T-helper 9 cell (primary cell): ENCODE measurements at places on chromosomes 11 and 22.

- DNase-seq = no peak
These were observed 414.8 kb downstream of the BUD13 start for GRCh38 chr11:116357784-116358544.

- DNase-seq = no peak
These were observed 43.4 kb upstream of the TSKU start for GRCh38 chr11:76739798-76740197.

- no peak for DNase-seq
These were observed 193.5 kb upstream of the PITPNB start for GRCh38 chr22:28112548-28113043.

DNA sequence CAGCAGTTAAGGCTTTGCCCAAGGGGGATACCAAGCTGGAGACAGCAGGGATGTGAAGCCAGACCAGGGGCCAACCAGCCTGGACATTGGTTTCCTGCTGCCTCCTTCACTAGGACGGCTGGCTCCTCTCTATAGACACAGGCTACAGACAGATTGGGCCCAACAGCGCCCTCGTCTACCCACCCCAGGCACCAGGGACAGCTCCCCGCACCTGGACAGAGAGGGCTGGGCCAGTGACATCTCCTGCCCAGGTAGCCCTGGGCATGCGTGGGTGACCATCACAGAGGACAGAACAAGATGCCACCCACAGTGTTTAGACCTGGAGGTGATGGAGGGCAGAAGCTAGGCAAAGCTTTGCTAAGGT is 1.2 kb downstream of the DKK3 start:
- DNase-seq = no peak

DNA sequence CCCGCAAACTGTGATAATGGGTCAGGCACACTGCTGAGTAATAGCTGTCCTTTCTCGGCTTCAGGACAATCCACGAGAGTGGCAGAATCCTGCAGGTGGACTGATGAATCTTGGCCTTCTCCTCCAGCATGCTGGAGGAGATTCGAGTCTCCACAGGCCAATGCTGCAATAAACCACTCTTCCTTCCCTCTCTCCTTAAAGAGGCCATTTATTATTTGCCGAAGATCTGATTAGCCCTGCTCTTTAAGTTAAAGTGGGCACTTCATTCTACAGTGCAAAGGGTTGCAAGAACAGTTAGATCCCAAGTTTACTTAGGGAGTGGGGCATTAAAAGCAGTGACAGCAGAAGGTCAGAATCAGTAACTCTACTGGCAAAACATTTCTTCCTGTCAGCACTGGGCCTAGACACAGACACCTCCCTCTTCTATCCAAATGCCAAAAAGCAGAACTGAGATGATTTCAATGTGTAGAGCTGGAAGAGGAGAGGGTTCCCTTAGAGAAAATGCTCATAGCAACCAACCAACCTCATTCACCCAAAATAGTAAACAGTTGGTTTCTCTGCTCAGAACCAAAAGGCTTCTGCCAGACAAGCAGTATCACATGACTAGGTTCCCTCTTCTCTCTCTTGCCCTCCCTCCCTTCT is 121.7 kb downstream of the SGSM3 start:
- no peak for DNase-seq

DNA sequence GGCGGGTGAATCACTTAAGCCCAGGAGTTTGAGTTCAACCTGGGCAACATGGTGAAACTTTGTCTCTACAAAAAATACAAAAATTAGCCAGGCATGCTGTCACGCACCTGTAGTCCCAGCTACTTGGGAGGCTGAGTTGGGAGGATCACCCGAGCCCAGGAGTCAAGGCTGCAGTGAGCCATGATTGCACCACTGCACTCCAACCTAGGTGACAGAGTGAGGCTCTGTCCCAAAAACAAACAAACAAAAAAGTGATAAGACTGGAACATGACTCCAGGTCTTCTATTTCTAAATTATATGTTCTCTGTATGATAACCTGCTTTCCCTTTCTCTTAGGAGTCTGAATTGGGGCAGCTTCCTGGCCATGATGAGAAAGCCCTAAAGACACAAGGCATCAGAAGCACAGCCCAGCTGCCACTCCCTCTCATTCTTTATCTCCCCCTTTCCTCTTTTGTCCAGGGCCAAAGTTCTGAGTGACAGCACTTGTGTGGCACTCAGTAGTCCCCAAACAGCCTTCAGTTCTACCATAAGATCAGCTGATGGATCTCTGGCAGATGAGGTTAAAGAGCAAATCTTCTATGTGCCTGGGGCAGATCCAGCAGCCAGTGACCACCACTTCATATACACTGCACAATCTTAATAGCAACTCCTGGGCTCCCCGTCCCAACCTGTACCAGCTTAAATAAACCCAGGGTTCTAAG is 136.0 kb downstream of the C11orf58 start:
- DNase-seq = no peak

DNA sequence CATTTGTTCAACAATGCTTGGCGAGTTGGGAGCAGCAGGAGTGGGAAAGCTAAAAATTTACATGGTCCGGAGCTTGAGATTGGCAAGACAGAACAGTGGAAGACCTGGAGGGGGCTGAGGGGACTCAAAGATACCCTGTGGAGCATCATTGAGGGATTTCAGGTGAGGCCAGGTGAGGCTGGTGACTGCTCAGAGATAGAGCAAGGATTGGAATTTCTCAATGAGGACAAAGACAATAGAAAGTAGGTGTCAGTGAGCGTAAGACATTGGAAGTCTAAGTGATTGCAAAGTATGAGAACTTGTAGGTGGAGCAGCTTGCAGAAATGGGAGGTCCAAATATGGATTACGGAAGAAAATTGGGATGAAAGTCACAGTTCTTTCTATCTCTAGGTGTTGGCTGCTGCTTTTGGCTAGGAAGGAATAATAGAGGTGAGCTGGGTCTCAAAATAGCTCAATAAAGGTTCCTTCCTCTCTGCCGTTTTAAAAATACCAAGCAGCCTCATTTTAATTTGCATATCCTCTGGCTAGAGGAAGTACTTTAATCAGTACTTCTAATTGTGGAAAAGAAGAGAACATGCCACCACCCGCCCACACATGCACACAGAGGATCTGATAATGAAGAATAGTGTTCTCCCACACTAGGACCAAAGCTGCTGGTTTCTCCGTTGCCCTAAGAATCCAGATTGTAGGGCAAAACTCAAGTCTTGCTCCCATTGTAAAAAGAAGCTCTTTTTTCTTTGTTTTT is 41.8 kb upstream of the SORL1-AS1 start:
- no peak for DNase-seq

- no peak for DNase-seq
These were observed 55.4 kb upstream of the CYP2D6 start for GRCh38 chr22:42185915-42186439.

DNA sequence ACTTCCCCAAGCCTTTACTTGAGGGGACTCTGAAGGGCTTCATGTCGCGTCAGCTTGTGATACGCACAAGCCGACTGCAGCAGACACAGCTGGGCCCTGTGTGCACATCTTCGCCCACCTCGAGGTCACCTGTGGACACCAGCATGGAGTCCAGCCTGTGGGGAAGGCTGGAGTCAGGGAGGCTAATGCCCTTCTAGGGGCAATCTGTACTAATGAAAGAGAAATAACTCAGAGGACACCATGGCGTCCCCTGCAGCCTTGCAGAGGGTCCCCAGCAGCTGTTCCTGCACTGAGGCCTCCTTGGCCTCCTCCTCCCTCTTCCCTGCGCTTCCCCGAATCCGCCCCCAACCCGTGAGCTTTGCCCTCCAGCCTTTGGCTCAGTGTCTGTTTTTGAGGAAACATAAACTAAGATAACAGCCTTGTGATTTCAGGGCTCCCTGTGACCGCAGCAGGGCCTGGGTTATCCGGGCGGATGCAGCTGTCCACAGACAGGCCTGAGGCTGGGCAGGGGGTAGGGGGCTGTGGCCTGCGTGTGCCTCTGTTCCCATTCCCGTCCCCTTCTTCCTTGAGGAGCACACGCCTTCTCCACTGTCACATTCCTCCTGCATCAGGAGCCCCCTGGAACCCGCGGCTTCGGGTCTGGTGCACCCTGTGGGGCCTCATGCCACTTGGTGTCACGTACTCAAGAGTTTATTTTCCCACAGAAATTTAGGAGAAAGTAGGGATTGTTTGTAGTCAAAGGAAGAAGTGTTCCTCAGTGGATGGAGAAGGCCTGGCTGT is 25.0 kb downstream of the KRTAP5-5 start:
- no peak for DNase-seq

GRCh38 chr11:31375879-31376278 is 6.2 kb downstream of the DNAJC24 start:
- DNase-seq = no peak

DNA sequence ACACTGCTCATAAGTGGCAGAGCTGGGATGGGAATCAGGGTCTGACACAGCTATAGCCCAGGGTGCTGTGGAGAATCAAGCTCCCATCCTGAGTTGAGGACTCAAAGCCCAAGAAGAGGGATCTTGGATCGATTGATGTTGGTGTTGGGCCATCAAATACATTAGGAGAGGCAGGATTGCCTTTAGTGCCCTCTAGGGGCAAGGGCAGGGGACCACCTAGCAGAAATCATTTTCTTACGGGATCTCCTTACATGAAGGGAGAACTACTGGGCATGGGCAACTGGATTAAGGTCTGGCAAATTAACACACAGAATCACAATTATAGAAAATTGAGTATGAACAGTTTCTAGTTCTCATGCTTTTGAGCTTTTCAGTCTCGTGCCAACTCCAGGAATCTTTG is 24.9 kb upstream of the EMSY start:
- DNase-seq = no peak

DNA sequence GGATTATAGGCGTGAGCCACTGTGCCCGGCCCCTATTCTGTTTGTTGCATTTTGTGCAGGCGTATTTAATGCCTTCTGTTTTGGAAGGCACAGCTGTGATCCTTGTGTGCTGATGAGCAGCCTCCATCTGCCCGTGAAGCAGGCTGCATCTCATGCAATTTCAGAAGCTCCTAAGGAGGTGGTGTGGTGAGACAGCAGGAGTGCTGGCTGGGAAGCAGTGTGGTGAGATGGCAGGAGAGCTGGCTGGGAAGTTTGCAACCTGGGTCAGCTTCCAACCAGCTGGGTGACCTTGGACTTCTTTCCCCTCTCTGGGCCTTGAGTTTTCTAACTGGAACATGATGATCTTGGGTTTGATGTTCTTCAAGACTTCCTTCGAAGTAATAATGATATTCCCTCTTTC is 525.1 kb downstream of the TBC1D22A start:
- no peak for DNase-seq

DNA sequence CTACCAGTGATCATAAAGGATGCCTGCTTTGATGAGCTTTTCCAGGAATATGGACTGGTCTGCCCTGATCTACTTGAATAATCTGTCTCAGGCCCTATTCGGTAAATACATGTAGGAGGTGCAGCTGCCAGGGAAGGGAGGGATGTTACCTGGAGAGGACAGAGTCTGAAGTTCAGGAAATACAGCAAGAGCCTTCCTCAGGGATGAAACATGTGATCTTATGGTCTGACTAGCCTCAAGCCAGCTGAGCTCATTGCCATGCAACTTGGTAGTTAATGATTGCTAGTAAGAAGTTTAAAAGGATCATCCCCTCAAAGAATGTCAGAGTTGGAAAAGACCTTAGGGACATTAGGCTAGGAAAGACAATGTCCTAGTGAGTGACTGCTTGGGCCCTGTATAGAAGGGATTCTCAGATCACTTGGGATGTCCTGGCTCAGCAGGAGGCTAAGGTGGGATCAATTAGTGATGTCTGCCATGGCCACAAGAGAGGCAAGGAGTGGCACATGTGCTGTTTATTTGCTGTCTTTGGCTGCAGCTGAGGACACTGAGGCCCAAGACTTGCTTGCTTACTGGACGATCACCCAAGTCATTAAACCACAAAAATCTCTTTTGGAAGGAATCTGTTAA is 18.5 kb downstream of the PTPRJ start:
- DNase-seq = no peak
